Stimulated activated CD8-positive, alpha-beta memory T cell treated with anti-CD3 and anti-CD28 coated beads, Interleukin-12 subunit alpha, Interleukin-12 subunit beta, amount 100 ng/mL, for 1 hour (primary cell): ENCODE measurements at places on chromosomes 7 and 10.

GRCh38 chr10:43255634-43256431 is 11.0 kb downstream of the RASGEF1A start:
- no peak for DNase-seq

DNA sequence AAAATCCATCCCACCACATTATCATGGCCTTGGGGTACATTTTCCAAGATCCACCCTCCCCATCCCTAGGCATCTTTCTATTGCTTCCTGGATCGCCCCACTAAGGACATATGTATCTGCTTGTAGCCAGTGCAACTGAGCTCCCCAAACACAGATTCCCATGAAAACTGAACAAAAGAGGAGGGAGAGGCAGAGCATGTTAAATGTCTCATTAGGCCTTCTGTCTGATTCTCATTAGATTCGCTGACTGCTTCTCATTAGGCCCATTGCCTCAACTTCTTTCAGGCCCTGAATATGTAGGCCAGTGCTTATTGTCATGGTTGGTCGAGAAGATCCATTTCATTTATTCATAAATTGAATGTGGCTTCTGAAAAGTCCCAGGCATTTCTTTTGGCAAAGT is 698.9 kb downstream of the INHBA start:
- no peak for DNase-seq

DNA sequence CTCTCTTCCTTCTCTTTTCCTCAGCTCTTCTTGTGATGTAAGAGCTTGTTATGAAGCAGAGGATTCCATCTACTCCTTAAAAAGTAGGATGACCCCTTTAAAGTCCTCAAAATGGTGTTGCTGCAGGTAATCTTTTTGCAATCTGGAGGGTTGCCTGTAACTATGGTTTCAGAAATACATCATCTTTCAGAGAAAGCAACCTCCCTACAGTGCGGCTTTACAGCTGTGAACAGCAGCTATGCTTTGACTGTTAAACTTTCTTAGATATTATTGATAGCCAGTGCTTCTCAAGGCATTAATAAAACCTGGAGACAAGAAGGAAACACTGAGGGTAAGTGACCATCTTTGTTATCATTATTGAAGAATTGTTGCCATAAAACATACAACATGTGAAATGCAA is 86.6 kb upstream of the MDFIC start:
- DNase-seq, result no peak

GRCh38 chr10:86209726-86210125 is 156.9 kb downstream of the GRID1 start:
- no peak for DNase-seq

DNA sequence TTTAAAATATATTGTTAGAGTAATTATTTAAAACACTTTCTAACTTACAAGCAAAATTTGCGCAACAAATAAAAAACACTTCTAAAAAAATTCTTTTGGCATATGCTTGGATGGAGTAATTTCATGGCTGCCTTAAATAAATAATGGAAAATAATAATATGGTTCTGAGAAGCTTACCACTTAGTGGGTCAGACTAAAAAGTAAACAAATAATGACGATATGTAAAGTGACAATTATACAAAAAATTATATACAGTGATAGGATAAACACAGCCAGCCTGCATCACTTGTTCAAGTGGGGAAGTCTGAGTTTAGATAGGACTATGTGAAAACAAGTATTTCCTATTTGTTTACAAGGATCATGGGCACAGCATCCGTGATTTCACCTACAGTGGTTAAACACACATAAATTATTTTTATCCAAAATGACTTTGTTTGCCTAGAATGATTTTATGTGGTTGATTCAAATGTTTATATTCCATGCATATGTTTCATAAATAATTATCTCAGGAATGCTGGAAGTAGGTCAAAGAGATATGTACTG is 141.7 kb upstream of the SEMA3D start:
- no peak for DNase-seq

- no peak for DNase-seq
These were observed 732.6 kb downstream of the CCSER2 start for GRCh38 chr10:85060944-85061343.

DNA sequence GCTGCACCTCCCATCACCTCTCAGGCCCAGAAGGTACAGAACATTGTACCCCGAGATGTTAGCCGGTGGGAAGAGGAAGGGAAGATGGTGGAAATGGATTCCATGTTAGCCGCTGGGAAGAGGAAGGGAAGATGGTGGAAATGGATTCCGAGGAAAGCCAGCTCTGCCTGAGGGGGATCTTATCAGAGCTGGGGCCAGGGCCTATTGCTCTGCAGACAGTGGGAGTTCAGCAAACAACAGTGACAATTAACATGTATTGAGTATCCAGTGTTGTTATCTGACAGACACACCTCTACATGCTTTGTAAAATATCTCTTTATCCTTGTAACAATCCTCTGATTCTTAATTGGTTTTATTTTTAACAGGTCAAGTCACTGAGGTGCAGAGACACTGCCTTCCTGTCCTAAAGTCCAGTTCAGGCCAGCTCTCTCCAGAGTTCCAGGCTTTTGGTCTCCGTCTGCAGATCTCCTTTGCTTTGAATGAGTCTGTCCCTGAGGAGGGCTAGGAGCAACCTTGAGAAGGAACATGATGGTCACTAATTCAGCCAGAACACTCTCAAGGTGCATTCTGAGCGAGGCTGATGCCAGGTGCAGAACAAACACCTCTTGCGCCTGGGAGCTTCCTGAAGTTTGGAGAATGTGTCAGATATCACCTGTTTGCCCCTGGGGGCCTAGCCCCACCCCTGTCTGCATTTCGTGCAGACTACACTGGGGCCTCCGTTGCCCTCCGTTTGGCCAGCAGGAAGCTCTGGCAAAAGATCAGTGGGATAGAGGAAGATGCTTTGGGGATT is 82.4 kb upstream of the PODXL start:
- no peak for DNase-seq

DNA sequence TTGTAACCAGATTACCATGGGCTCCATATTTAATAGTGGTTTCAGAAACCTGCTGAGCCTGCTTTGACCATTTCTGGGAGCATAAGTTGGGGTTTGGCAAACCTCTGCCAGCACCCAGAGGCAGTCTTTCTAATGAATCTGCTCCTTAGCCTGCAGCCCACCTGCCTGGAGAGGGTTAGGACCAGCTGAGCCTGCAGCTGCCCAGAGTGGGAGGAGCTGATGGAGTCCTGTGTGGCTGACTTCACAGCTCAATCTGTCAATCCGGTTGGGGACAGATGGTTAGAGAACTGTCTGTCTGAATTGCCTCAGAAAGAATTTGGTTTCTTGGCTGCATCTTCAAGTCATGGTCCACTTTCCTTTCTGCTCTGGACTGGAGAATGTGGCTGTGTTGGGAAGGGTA is 444.6 kb downstream of the NRG3 start:
- no peak for DNase-seq

DNA sequence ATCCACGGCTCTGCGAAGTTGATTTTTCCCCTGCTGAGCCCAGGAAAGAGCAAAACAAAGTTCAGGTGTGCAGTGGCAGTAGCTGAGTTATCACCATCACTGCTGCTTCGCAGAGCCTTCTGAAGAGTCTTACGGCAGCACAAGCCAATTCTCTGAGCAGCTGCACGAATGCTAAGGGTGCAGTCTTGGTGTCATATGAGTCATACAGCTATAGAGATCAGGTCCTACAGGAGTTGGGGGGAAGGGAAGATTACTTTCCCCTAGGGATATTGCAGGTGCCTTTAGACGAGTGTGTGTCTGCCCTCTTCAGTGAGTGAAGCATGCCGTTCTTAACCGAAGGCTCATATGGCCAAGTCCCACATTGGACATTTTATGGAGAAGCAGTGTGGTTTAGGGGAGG is 227.8 kb downstream of the CELF2 start:
- DNase-seq, result no peak

GRCh38 chr10:132984801-132985545 is 42.6 kb upstream of the CFAP46 start:
- DNase-seq, result no peak

GRCh38 chr10:99711129-99711719 is 20.7 kb downstream of the COX15 start:
- DNase-seq, result no peak

DNA sequence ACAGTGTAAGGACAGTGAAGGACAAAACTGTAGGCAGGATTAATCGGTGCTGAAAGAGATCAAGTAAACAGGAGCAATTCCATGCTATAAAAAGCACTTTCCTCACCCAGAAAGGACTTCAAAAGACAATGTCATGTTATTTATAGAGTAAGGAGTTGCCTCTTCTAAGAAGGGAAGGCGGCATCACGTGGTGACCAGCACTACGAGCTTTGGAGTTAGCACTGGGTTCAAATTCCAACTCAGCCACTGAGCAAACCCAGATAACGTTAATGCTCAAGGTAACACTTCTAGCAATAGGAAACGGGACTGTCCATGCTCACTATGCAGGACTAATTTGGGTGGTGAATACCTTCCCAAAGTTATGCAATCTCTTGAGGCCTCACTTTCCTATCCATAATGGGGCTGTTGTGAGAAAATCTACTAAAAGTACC is 715 bp upstream of the PANK1 start:
- DNase-seq, result no peak

DNA sequence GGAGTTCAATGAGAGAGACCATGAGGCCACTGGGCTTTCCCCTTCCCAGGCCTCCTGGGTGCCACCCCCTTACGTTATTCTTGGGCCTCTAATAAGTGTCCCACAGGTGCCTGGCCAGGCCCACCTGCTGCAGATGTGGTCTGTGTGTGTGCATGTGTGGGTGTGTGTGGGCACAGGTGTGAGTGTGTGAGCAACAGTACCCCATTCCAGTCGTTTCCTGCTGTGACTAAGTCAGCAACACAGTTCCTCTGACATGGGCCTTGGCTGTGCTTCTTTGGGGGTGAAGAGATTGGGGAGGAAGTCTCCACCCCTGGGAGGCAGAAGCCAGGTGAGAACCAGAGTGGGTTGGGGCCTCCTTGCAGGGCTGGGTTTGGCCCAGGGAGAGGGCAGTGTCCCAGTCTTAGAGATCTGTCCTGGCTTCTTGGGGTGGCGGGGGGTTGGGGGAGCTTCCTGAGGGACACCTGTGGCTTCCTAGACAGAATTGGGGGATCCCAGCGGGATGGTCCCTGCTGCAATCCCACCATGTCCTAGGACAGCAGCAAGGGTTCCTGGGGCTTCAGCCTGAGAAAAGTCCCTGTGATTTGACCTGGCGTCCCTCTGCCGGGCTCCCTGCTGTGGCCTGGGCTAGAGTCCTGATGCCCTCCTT is 4.1 kb upstream of the PILRB start:
- DNase-seq, result no peak

DNA sequence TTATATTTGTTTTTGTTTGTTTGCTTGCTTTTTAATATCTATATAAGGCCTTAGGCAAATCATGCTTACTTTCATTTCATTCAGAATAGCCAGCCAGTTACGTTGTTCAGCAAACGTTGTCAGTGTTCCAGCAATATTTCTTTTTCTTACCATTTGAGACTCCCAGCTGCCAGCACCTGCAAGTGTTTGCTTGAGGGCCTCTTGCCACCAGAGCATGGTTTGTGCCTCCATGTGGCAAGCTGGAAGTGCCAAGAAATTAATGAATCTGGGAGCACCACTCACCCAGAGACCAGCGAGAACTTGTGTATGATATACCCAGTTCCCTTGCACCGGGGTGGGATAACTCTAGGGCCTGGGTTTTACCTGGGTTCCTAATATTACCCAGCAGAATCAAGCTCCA is 177.1 kb upstream of the CSTF2T start:
- DNase-seq, result no peak

DNA sequence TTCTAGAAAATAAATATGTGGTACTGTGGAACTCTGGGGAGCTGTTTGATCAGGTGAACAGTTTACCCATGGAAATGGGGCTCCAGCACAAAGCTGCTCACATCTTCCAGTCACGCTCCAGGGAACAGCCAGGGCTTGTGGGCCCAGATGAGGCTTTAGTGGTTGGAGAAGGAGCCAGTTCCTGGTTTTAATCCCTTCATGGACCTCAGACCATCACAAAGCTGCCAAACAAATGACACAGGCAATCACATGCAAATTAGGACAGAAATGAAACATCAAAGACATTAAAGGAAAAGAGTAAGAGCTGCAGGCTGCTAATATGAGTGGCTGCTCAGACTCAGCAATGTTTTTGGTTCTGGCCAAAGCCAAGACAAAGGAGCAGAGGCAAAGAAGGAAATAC is 2.2 kb upstream of the ATP6V0E2 start:
- DNase-seq, result no peak

DNA sequence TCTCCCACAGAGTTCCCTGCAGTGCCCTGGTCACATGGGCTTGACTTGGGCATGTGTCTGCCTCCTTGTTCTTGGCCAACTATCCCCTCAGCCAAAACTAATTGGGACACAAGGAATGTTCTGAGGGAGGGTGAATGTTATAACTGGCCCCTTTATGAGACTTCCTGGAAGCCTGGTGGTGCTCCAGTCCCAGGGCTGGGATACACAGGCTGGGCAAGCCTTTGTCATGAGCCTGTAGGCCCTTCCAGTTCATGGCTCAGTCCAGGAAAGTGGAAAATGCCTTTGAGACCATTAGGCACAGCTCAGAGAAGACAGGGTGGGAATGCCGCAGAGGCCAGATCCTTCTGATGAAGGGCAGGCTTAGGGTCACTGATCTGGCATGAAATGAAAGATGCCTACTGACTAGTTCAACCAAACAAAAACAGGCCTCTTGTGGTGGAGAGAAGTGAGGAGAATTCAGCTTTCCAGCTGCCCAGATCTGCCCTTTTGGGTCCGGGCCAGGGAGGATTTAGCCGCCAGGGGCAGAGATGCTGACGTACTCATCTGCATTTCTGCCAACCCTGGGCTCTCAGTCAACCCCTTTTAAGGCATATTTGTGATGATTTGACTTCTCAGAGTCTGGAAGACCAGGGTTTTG is 961.5 kb downstream of the KCNMA1 start:
- no peak for DNase-seq

DNA sequence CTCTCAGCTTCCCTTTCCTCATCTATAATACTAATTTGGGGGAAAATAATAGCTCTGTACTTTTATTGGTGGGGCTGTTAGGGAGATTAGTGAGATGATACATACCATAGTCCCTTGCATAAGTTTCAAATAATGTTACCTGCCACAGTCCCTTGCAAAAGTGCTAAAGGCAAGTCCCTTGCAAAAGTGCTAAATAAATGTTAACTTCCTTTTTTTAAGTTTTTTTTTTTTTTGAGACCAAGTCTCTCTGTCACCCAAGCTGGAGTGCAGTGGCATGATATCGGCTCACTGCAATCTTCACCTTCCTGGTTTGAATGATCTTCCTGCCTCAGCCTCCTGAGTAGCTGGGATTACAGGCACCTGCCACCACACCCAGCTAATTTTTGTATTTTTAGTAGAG is 43.4 kb upstream of the SRGN start:
- no peak for DNase-seq

GRCh38 chr10:69842882-69843281 is 41.2 kb downstream of the COL13A1 start:
- DNase-seq, result no peak
